Activated CD4-positive, CD25-positive, alpha-beta regulatory T cell (primary cell): ENCODE measurements at places on chromosomes 7 and 10.

DNA sequence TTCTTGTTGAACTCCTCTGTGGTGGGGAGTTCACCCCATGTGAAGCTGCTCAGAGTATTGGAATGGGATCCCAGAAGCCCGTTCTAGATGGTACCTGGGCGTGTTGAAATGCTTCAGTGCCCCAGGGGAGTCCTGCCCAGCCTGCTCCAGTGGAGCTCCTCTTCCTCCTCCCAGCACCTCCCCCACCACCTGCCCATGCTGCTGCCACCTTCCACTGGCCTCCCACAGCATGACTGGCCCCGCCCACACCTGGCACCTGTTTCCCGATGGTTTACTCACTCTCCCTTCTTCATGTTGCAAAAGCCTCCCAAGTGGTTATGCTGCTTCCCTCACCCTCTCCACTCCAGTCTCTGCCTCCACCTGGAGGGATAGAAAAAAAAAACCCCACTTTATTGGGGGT lies 32.2 kb upstream of the PCBD1 start:
- DNase-seq, result no peak

DNA sequence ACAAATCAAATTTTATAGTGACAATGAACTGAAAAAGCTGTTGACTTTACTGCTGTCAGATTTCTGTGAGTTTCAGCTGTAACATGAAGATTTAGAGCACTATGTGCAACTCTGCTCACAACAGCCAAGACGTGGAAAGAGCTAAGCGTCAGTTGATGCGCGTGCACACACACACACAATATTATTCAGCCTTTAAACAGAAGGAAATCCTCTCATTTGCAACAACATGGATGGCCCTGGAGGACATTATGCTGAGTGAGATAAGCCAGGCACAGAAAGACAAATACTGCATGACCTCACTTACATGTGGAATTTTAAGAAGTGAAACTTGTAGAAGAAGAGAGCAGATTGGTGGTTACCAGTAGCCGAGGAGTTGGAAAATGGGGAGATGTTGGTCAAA lies 82.8 kb upstream of the FRMD4A start:
- DNase-seq, result no peak

DNA sequence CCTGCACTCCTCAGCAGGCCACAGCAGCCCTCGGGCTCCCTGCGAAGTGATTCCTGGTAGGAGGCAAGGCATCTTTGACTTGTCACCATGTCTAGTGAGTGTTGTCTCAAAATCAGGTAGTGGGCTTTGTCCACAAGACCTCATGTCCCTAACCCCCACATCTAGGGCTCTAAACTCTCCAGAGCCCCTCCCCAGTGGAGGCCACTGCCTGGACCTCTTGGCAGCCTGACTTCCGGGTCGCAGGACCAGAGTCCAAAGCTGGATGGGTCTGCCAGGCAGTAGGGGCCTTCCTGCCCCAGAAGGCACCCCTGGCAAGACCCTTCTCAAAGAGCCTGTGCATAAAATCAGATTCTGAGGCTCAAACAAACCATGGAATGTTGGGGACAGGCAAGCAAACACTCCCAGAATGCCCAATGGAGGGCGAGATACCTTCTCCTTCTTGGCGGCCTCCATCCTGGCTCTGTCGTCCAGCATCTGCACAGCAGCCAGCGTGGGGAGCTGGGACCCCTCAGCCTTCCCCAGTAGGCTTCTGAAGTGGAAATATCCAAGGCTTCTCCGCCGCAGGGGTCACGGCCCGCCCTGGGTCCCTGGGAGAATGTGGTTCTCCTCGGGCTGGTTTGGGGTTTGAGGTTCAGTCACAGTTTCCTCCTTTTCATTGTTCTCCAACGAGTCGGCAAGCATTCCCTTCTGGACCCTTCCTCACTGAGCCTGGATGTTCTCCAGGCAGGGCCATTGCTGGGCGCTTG lies 586 bp downstream of the GCK start:
- DNase-seq, result no peak

GRCh38 chr10:88226891-88227290 lies 356.2 kb downstream of the RNLS start:
- DNase-seq, result no peak

- no peak for DNase-seq
Measured at GRCh38 chr7:636396-636795, 90.1 kb upstream of the DNAAF5 start.
